ENCODE measurements at places on chromosomes 1 and 21.

- no peaks in the 10 kb centered on the region for H3K27me3 ChIP-seq
- DNase-seq, result no peak
- no peaks in the 10 kb centered on the region for H3K36me3 ChIP-seq
Observed at GRCh38 chr1:24369801-24370200, 43.8 kb downstream of the STPG1 start.

DNA sequence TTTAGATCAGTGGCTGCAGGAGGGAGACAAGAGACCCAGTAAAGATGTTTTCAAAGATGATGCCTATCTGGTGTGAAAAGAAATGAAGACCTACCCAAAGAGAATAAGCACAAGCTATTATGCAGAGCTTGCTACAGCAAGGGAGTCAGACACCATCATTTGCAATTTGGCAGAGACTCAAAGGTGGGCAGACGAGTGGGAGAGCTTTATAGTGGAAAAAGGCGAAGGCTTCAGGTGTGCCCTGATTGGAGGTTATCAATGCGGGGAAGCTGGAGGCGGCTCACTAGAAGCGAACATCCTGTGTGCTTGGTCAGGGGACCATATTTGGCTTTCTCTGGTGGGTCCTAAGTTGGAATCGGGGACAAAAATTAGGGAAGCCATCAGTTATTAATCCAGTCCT is 183.8 kb downstream of the DISC1 start:
- H3K36me3 ChIP-seq, result no peaks in the 10 kb centered on the region
- no peak for DNase-seq
- peaks cover 2% of the 10 kb centered on the region for H3K4me1 ChIP-seq
- no peak overlapping the region for H3K4me3 ChIP-seq
- no peaks in the 10 kb centered on the region for H3K27me3 ChIP-seq
- H3K27ac ChIP-seq, result no peak overlapping the region

DNA sequence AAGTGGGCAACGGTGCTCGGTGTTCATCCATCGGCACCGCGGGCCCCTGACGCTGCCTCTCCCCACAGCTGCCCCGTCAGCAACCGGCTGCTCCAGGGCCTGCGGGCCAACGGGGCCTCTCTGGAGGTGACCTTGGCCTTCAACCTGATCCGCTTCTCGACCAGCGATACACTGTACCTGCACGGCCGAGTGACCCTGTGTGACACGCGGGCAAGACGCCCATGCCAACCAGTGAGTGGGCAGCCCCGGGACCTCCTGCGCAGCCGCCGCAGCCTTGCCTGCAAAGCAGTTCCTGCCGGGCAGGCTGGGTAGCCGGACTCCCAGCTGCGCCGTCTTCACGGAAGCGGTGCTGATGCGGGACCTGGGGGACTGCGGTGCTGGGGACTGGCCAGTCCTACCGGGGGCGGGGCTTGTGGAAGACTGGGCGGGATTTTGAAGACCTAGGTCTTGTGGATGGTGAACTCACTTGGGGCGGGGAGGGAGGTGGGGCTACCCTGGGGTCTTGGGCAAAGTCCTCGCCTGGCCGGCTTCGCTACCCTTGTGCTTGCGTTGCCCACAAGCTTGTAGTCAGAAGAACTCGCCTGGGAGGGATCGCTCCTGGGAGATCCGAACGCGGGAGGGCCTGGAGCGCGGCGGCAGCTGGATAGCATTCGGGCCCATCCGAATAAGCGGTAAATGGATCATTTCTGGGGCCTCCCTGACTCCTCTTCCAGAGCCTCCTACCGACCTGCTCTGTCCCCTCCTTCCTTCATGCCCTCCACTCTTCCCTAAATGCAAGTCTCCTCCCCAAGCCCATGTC is 8.8 kb upstream of the CEP85 start:
- H3K36me3 ChIP-seq, result no peaks in the 10 kb centered on the region
- peak overlapping the region; percentile 67 for H3K27ac ChIP-seq
- H3K4me1 ChIP-seq, result peaks cover 12% of the 10 kb centered on the region
- DNase-seq, result peak; percentile 76

GRCh38 chr1:117590273-117590925 is 15.4 kb upstream of the TENT5C start:
- no peak overlapping the region for H3K4me3 ChIP-seq
- peaks cover 6% of the 10 kb centered on the region for H3K4me1 ChIP-seq
- no peaks in the 10 kb centered on the region for H3K36me3 ChIP-seq

- H3K4me3 ChIP-seq, result no peak overlapping the region
- H3K27me3 ChIP-seq, result no peaks in the 10 kb centered on the region
- H3K4me1 ChIP-seq, result peaks cover 20% of the 10 kb centered on the region
- no peaks in the 10 kb centered on the region for H3K36me3 ChIP-seq
Observed at GRCh38 chr1:206577626-206578025, 34.6 kb downstream of the EIF2D start.

GRCh38 chr1:95889400-95889799 is 655.4 kb downstream of the RWDD3 start:
- no peak overlapping the region for H3K27ac ChIP-seq
- H3K4me1 ChIP-seq, result no peaks in the 10 kb centered on the region
- no peaks in the 10 kb centered on the region for H3K36me3 ChIP-seq
- no peak for DNase-seq
- peak overlapping the region; percentile 11 for H3K4me3 ChIP-seq

GRCh38 chr1:236039740-236040685 is 24.9 kb downstream of the NID1 start:
- peaks cover 83% of the 10 kb centered on the region for H3K36me3 ChIP-seq
- peaks cover 5% of the 10 kb centered on the region for H3K4me1 ChIP-seq
- H3K27me3 ChIP-seq, result no peaks in the 10 kb centered on the region
- H3K27ac ChIP-seq, result no peak overlapping the region
- no peak overlapping the region for H3K4me3 ChIP-seq
- peak; percentile 36 for DNase-seq

DNA sequence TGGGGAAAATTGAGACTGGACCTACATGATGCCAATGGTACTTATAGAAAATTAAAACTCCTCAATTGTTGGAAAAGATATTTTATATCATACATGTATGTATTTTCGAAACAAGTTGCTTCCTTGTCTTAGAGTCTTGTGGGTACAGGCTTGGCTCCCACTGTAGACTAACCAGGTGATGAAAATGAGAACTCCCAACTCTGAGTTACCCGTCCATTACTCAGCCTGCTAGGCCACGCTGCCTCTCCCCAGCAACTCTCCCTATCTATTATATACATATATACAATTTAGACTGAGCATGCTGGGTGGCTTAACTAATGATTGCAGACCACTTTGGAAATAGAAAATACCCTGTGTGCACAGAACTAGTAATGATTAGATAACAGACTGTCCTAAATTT is 628.7 kb downstream of the LMO4 start:
- DNase-seq, result no peak
- H3K4me3 ChIP-seq, result no peak overlapping the region
- no peaks in the 10 kb centered on the region for H3K4me1 ChIP-seq
- H3K27ac ChIP-seq, result no peak overlapping the region
- H3K27me3 ChIP-seq, result no peaks in the 10 kb centered on the region

DNA sequence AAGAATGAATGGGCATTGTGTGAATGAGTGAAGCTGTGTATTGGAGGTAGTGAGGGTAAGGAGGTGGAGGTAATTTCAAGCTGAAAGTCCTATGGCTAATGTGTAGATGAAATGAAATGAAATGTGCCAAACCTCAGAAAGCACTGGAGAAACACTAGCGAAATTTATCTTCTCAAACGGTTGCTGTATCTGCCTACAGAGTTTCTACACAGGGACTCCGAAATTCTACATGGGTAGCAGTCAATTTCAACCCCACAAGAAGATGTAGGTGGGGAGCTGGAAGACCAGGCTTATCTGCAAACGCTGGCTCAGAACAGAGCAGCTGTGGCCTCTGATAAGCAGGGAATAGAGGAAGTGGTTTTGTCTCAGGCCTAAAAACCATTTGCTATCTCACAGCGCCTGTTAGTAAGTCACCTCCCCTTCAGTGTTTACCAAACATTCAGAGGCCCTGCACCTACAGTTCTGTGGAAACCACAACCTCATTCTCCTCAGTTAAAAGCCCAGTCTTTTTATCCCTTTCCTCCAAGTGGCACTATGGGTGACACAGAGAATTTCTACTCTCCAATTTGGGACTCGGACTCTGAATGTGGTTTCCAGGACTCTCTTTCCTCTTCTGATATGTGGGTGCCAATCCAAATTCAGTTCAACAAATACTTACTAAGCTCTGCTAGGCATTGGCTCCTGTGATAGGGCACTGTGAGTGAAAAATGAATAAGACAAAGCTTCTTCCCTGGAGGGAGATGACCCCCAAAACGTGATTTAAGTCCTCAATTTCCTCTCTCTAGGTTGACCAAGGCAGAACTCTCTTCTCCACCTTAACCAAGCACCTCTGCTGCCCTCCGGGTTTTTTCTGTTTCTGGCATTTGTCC is 17.2 kb upstream of the SLAMF6 start:
- no peak overlapping the region for H3K4me3 ChIP-seq
- H3K4me1 ChIP-seq, result no peaks in the 10 kb centered on the region
- no peaks in the 10 kb centered on the region for H3K27me3 ChIP-seq
- H3K27ac ChIP-seq, result peak overlapping the region; percentile 78

- no peaks in the 10 kb centered on the region for H3K4me1 ChIP-seq
- H3K36me3 ChIP-seq, result no peaks in the 10 kb centered on the region
- H3K4me3 ChIP-seq, result no peak overlapping the region
- peak; percentile 26 for DNase-seq
- H3K27ac ChIP-seq, result no peak overlapping the region
Observed at GRCh38 chr1:197017558-197018146, 40.3 kb downstream of the CFHR5 start.

GRCh38 chr1:155177192-155177917 is 3.7 kb downstream of the TRIM46 start:
- H3K36me3 ChIP-seq, result no peaks in the 10 kb centered on the region
- no peak overlapping the region for H3K4me3 ChIP-seq
- H3K27me3 ChIP-seq, result peaks cover 7% of the 10 kb centered on the region
- H3K4me1 ChIP-seq, result peaks cover 12% of the 10 kb centered on the region
- DNase-seq, result no peak

- H3K27me3 ChIP-seq, result no peaks in the 10 kb centered on the region
- no peak overlapping the region for H3K4me3 ChIP-seq
- no peak for DNase-seq
Observed at GRCh38 chr1:179177182-179177581, 52.3 kb downstream of the ABL2 start.

DNA sequence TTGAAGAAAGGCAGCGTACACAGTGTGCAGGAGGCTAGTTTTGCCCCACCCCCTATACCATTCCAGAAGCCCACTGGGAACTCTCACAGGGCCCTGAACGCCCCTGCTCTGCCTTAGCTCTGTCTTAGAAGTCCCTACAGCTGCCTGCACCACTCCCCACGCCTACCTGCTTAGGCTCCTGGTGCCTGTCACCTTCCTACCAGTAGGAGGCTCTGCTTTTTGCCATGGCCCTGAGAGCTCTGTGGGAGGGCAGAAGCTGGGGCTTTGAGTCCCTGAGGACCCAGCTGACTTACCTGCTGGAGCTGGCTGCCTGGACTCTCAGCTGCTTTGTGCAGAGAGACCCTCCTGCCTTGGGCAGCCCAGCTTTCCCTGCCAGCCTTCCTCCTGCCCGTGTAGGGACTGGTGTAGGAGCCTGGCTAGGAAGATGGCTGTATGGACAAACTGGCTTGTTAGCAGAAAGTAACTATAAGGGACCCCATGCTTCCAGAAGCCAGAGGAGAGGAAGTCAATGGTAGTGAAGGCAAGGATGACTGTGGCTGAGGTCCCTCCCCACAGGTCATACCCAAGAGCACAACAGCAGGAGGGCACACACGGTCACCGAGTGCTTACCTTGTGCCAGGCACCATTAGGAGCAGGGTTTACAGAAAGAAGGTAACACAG is 9.8 kb upstream of the CELSR2 start:
- H3K4me3 ChIP-seq, result no peak overlapping the region
- peaks cover 17% of the 10 kb centered on the region for H3K36me3 ChIP-seq
- H3K27ac ChIP-seq, result peak overlapping the region; percentile 45
- no peak for DNase-seq
- H3K4me1 ChIP-seq, result peaks cover 19% of the 10 kb centered on the region
- H3K27me3 ChIP-seq, result no peaks in the 10 kb centered on the region

- no peak for DNase-seq
- H3K4me3 ChIP-seq, result no peak overlapping the region
- no peak overlapping the region for H3K27ac ChIP-seq
- no peaks in the 10 kb centered on the region for H3K36me3 ChIP-seq
- H3K27me3 ChIP-seq, result no peaks in the 10 kb centered on the region
Observed at GRCh38 chr1:200491103-200491502, 81.3 kb upstream of the ZNF281 start.

DNA sequence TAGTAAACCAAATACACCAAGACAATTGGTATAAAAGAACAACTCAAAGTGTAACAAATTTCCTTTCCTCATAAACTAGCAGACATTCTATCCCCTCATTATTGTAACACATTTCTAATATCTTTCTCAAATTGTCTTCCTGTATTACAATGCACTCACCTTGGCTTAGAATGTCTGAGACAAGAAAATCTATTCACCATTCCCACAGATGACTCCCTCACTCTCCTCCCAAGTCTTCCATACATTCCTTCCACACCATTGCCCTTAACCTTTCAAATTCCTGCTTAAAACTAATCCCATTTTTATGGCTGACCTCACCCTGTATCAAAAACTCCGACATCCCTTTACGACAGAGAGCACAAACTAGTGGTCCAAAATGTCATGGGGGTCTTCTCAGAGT is 56.0 kb downstream of the LTN1 start:
- H3K36me3 ChIP-seq, result no peaks in the 10 kb centered on the region
- H3K27me3 ChIP-seq, result no peaks in the 10 kb centered on the region
- no peak overlapping the region for H3K4me3 ChIP-seq

- no peaks in the 10 kb centered on the region for H3K27me3 ChIP-seq
- H3K4me1 ChIP-seq, result no peaks in the 10 kb centered on the region
- no peaks in the 10 kb centered on the region for H3K36me3 ChIP-seq
- H3K4me3 ChIP-seq, result no peak overlapping the region
- no peak overlapping the region for H3K27ac ChIP-seq
Observed at GRCh38 chr1:244664353-244664752, 11.4 kb downstream of the DESI2 start.

DNA sequence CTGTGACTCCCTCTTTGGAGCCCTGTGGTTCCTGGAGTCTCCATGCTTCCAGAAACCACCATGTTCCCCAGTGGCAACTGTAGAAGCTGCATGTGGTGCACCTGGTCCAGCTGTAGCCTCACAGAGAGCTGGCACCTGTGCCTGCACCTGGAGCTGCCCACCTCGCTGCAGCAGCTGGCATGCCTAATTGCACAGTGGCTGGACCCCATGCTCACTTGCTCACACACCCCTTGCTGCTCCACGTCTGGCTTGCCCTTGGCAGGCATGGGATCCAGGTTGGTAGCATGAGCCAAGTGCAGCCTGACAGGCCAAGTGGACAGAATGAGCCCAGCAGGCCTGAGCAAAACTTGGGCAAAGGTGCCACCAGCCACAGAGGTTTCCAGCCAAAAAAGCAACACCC is 680.1 kb downstream of the MATN1 start:
- H3K4me3 ChIP-seq, result no peak overlapping the region
- no peak for DNase-seq
- no peaks in the 10 kb centered on the region for H3K36me3 ChIP-seq
- H3K27ac ChIP-seq, result no peak overlapping the region
- H3K4me1 ChIP-seq, result no peaks in the 10 kb centered on the region

- no peaks in the 10 kb centered on the region for H3K4me1 ChIP-seq
- H3K27ac ChIP-seq, result no peak overlapping the region
Observed at GRCh38 chr1:36590771-36591170, 108.1 kb upstream of the CSF3R start.
